ENCODE measurements at places on chromosomes 11 and 22.

- DNase-seq: no peak
Measured at GRCh38 chr11:106218106-106218505, 140.6 kb downstream of the AASDHPPT start.

DNA sequence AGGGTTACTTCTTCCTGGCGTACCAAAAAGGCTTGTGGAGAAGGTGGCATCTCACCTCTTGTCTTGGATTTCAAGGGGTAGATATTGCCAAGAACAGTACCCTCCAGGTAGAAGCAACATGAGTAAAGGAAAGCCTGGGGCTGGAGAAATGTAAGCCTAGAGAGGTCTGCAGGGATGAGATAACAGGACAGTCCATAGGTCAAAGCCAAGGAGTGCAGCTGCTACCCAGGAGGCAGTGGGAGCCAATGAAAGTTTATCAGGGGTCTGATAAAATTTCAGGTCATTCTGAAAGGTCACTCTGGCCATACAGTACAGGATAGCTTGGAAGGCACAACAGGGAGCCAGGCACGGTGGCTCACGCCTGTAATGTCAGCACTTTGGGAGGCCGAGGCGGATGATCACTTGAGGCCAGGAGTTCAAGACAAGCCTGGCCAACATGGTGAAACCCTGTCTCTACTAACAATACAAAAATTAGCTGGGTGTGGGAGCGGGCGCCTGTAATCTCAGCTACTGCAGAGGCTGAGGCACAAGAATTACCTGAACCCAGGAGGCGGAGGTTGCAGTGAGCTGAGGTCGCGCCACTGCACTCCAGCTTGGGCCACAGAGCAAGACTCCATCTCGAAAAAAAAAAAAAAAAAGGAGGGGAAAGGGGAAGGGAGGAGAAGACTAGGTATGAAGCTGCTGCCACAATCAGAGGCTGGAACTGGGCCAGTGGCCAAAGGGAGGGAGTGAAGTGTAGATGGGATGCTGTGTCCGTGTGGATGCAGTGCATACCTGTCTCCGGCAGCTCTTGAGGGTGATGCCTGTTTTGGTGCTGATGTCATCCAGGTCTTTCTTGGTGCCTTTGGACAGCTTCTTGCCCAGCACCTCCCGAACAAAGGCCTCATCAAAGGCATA lies 1.2 kb downstream of the FIBP start:
- DNase-seq: no peak

- DNase-seq: peak; percentile 90
Measured at GRCh38 chr22:20748731-20749428, 25.0 kb upstream of the SERPIND1 start.

DNA sequence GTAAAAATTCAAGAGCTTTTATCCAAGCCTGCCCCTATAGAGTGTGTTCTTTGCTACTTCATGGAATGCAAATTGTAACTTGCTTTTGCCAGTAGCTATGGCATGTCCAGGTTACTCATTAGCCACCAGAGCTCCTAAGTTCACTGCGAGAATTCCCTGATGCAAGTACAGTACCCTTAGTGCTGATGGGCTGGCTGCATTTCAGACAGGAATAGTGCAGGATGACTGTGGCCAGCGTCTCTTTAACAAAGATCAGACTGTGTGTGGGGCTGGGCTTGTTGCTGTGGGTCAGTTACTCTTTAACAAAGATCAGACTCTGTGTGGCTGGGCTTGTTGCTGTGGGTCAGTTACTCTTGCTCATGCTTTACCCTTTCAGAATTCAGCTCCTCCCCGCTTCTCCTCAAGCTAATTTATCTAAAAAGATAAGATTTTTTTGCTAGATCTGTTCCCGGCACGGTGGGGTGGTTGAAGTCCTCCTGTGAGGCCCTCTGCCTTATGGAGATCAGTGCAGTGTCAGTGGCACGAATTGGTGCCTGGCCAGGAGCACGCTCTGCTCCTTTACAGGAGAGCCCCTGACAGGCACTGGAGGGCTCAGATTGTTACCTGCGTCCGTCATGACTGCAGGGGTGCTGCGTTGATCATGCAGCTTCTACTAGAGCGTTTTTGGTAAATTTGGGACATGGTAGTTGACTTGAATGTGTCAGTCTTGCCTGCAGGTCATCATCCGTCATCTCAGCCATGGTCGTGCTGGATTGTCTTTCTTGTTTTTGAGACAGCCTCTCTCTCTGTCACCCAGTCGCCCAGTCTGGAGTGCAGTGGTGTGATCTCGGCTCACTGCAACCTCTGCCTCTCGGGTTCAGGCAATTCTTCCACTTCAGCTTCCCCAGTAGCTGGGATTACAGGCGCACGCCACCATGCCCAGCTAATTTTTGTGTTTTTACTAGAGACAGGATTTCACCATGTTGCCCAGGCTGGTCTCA lies 27.0 kb downstream of the AP2A2 start:
- DNase-seq: no peak

DNA sequence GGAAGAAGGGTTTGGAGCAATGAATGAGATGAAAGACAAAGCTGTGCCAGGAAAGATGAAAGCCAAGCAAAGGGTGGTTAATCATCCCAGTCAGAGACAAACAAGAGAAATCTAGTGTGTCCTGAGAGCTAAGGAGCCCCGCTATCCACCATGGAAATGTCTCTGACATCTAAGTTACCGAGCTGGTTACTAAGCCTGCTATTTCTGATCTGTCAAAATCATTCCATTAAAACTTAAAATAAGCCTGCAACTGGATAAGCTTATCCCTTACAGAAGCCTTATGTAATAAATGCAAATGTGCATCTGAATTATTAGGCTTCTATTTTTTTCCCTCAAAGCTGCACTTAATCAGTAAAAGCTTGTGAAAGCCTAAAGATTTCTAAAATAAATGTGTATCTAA lies 22.1 kb upstream of the SESN3 start:
- no peak for DNase-seq

GRCh38 chr22:41919357-41920224 lies 4.7 kb upstream of the SHISA8 start:
- peak; percentile 93 for DNase-seq

GRCh38 chr11:2576111-2576510 lies 123.7 kb downstream of the KCNQ1OT1 start:
- no peak for DNase-seq

DNA sequence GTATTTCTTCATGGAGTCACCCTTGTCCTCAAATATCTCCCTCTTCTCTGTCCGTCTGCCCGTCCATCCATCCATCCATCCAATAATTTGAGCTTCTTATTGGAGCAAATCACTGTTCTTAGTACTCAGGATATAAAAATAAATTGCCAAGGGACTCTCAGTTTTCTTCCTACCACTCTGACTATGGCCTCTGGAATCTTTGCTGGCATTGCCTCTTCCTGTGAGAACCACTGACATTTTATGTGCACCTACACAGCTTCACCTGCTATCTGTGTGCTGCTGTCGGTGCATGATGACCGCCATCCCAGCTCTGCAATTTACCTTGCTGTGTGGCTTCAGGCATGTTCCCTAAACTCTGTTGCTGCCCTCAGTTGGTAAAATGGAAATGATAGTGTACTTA lies 37.9 kb downstream of the TEAD1 start:
- no peak for DNase-seq

GRCh38 chr11:110711448-110711775 lies 825 bp downstream of the ARHGAP20 start:
- no peak for DNase-seq

DNA sequence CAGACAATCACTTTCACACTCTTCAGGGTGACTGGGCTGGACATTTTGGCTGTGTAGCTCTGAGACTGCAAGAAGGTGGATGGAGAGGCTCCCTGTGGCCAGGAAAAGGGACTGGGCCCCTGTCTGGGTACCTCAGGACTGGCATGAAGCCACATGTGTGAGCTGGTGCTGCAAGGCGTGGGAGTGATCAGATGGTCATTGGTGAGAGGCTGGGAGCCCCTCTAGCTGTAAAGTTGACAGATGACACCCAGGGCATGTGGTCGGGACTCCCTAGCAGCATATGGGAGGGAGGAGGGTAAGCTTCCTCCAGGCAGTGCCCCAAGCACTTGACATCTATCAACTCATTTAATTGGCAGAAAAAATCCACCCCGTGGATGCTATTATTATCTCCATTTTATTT lies 18.9 kb upstream of the CABP2 start:
- DNase-seq: no peak

GRCh38 chr11:16356057-16356760 lies at the start of gene SOX6:
Gene SOX6, minus strand, starts transcription at chr11:16356546. Its CDS starts 15,298 bp downstream, at chr11:16341248.
- DNase-seq: no peak

DNA sequence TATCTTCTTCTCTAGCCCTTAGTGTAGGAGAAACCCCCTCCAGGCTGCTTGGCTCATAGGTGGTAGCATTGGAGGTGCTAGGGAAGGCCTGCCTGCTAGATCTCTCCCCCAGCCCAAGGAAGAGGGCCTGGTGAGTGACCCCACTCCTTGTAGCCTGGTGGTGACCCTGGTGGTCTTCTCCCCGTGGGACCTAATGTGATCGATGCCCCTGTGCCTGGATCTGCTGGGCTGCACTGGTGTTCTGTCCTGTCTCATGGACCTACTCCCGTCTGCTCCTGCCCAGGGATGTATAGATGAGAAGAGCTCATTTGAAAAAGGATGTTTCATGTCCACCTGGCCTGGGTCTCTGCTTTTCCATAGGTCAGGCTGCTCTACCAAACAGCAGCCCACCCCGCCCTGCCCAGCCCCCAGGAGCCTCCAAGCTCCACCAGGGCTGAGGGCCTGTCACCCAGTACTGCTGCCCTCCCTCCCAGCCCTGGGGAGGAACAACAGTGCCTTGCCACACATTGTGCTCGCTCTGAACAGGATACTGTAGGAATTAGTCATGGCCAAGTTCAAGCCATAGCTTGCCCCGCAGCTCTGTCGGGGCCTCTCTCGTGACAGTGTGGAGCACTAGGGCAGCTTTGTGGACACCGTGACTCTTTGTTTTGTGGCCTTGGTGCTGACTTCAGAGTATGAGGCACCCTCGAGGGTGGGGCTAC lies 19.7 kb downstream of the SLC37A2 start:
- no peak for DNase-seq

DNA sequence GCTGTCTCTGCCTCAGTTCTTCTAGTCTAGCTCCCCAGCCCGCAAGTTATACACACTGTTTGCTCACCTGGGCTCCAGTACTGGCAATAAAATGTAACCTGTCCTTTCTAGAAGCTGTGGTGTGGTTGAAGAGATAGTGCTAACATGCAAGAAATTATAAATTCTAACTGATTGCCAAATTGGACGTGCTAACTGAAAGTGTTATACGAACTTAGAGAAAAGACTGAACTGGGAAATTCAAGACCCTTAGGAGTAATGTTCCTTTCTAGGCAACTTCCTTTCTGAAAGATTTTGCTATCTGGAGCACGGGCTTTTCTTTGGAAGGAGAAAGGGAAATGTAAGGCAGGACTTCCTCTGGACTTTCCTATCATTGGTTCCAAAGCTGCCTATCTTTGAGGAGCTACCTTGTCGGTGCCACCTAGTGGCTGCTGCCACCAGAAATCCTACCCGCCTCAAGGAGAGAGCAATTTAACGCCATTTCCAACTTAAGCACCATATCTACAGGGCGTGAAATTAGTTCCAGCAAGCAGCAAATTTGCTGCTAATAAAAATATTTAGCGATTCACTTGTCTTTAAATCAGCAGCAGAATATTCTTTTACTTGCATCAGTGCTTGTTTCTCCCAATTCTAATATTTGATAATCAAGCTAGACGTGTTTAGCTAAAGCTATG lies 12.7 kb upstream of the TMEM218 start:
- DNase-seq: peak; percentile 76

GRCh38 chr11:71335371-71335770 lies 83.0 kb upstream of the SHANK2 start:
- DNase-seq: no peak

DNA sequence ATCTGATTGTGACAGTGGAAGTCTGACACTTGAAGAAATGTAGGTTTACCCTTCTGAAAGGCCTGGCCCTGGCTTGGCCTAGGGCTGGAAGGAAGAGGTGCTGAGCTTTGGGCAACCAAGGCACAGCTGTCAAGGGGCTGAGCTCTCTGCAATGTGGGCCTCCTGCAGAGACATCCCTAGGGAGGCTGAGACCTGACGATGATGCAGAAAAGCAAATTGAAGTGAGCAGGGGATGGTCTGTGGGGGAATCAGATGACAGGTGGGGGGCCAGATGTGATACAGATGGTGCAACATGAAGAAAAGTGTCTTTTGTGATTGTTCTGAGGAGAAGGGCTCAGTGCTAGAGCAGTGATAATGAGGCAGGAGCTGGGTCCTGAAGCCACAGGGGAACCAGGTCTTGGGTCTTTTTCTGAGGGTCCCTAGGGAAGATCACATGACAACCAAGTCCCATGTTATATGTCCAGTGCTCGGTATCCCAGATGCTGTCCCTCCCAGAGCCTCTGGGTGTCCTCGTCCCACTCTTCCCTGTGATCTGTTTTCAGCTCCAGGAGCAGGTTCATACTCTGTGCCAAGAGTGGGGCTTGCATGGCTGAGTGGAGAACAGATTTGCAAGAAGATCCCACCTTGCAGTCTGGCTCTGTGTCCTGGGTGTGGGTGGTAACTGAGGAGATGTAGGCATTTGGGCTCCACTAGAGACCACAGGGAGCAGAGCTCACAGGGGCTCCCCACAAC lies 79.9 kb upstream of the VPREB1 start:
- DNase-seq: no peak

DNA sequence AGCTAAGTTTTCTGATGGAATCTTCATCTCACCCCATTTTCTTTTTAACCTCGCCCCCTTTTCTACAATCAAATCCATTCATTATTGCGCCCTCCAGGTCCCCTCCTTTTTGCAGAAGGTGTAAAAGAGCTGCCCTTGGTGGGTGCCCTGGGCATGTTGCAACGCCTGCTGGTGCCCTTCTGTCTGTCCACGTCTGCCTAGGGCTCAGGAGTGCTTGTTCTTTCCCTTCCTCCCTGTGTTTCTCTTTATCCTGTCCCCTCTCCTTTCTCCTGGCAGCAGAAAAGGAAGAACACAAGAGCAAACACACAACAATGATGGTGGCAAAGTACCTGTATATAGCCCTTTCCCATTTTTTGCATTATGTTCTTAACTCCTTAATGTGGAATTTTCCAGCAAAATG lies 6.2 kb upstream of the TLCD5 start:
- DNase-seq: no peak
